Activated T-cell treated with anti-CD3 and anti-CD28 coated beads, Interleukin-2, amount 50 U/mL, for 4 hours (primary cell): ENCODE measurements at places on chromosomes 2 and 18. TPM values are rescaled to one million over a fixed set of nuclear protein-coding genes. Genes with fewer than 3 reads are reported as not detected.

DNA sequence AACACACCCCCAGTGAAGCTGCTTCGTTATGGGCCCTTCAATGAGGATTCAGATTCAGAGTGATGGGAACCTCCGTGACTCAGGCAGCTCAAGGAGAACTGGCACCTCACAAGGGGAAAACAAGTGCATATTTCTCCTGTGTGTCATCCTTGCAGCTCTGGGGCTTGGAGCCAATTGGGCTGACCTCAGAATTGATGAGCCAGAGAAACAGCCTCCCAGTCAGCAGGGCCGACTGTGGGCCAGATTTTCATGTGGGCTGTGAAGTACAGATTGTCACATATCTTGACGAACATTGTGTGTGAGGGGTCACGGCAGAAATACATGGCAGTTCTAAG, 189.6 kb upstream of the SP5 start:
- DNase-seq: no peak

GRCh38 chr18:38759457-38759856, 1193.9 kb upstream of the CELF4 start:
- DNase-seq: no peak

- no peak for DNase-seq
Measured at GRCh38 chr2:128354161-128354560, 35.5 kb upstream of the HS6ST1 start.

The VWC2L gene
- total RNA-seq: not detected

DNA sequence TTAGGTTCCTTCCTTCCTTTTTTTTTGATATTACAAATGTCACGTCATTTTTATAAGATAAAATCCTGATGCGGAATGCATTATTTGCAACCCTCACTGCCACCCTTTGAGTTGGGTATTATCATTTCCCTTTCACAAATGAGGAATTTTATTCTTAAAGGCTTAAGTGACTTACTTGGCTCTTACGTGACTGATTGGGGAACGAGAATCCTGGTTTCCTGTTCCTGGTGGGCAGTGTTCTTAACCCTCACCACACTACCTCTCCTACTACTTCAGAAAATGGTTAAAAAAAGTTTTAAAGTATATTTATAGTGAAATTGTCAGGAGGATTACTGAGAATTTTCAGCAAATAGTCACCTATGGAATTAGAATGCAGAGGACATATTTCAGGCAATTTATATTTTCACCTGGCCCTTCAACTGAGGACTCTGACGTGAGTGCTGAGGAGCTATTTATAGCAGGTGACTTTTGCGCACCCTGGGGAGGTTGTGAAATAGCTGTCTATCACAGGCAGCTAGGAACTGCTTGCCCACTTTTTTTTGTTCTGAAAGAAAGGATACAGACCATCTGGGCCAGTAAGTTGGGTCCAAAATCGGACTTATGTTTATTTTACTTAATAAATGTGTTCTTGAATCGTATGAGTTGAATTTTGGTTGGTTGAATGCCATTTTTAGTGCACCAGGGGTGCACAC, 18.7 kb upstream of the RASGRP3 start:
- DNase-seq: no peak

DNA sequence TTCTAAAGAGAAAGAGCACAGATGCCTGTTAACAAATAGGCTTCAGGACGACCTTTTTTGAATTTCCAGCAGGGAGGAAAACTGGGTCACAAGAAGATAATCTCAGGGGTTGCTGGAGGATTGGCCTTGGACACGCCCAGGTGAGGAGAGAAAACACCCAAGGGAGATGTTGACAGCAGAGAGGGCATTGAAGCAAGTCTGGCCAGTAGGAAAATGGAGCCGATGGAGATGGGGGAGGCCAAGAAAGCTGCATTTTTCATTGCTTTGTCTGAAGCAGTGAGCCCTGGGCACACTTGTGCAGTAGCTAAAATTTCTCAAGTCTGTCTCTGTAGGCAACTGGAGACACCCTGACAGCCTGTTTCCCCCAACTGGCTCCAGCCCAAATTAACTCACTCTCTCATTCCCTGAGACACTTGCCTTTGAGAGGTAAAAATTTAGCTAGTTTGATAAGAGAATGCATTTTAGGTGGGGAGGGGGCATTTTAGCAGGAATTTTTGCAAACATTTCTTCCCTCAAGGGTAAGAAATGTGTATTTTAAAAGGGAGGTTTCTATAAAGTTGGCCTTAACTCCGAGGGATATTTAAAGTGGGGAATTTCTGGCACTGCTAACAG, 165.5 kb downstream of the TGIF1 start:
- DNase-seq: no peak

GRCh38 chr2:62686012-62686685, 19.4 kb upstream of the EHBP1 start:
- DNase-seq: no peak

DNA sequence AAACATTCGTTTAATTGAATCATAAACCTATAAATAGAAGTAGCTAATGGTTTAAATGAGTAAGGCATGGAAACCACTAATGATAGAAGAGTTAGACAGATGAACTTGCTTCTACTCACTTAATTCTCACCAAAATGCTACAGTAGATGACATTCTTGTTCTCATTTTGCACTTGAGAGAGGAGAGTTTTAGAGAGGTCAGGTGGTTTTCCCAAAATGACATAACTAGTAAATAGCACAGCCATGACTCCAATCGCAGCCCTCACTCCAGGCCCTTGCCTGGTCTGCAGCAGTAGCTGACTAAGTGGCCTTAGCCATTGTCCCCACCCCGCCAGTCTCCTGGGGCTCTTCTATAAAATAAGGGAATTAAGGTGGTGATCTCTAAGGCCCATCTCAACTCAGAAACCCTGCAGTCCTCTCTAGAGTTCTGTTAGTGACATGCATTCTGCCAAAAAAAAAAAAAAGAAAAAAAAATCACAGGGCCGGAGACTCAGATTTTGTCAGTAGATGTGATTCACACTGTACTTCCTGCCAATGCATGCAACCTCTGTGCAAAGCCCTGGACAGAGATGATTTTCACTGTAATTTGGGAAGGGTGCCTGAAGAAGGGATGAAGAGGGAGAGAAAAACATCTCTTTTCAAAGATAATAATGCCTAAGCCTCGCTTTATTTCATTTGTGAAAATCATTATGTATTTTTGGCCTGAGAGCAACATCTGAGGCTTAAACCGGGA, 221.8 kb downstream of the ANAPC1 start:
- no peak for DNase-seq
